ENCODE measurements at places on chromosomes 7 and 10. TPM values are rescaled to one million over a fixed set of nuclear protein-coding genes. Genes with fewer than 3 reads are reported as not detected.

Gene IL6
- 6.9 TPM for polyA plus RNA-seq

Gene ERVW-1
- not detected for polyA plus RNA-seq

Gene SYT15B
- 6.7 TPM for polyA plus RNA-seq

Gene CHAT
- 0.14 TPM for polyA plus RNA-seq

Gene KCNMA1
- 107 TPM for polyA plus RNA-seq

Gene SPDYE9
- polyA plus RNA-seq = not detected

Gene SPDYE8
- not detected for polyA plus RNA-seq

Gene HTR7
- 2.1 TPM for polyA plus RNA-seq

Gene GIMAP2
- polyA plus RNA-seq = 10.1 TPM

Gene GPR85
- 1.4 TPM for polyA plus RNA-seq

Gene PDLIM1
- polyA plus RNA-seq = 217 TPM

Gene PNLIP
- polyA plus RNA-seq = 0.11 TPM

Gene SFRP5
- polyA plus RNA-seq = 4.8 TPM
